CD4-positive, alpha-beta T cell treated with Interleukin-4 for 4 hours (primary cell): ENCODE measurements at places on chromosomes 5 and 9.

GRCh38 chr9:124503713-124504529 is 3.3 kb downstream of the NR5A1 start:
- DNase-seq, result no peak

- DNase-seq, result no peak
These were observed 326.1 kb downstream of the NSG2 start for GRCh38 chr5:174371600-174372094.

GRCh38 chr5:167248257-167248656 is 1043.2 kb upstream of the WWC1 start:
- DNase-seq, result no peak

GRCh38 chr9:134063571-134064450 is 4.0 kb downstream of the BRD3 start:
- no peak for DNase-seq

GRCh38 chr9:122133263-122133983 is 26.2 kb downstream of the NDUFA8 start:
- DNase-seq, result no peak

- DNase-seq, result no peak
These were observed 51.8 kb upstream of the APC start for GRCh38 chr5:112685931-112686330.

GRCh38 chr5:34598177-34598794 is 57.8 kb upstream of the RAI14 start:
- DNase-seq, result no peak

DNA sequence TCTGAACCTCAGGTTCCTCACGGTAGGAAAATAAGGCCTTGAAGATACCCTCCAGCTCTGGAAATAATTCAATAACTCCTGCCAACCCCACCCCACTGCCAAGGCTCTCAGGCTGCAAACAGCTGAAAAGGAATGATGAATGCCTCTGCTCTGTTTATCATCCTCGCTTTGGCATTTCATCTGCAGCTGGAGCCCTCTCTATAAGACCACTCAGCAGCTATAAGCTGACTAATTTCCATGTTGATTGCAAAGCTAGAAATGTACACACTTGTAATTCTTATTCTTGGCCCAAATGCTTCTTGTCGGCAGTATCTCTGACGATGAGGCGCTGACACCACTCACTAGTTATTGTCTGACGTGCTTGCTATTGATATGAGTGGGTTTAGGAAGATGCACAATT is 408.4 kb upstream of the NMUR2 start:
- no peak for DNase-seq

DNA sequence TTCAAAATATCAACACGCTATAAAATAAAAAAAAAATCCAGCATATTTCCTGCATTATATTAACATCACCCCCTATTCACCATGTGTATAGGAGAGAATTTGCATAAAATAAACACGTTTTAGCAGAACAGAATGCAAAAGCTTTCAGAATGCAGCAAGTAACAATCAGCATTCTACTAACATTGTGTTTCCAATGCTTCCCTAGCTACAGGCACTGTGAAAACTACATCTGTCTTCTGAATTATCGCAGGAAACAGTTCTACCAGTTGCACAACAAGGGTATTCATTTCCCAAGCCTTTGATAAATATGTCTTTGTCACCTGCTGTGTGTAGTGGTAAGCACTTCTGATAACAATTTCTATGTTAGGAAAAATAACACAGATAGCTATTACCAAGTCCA is 1015.8 kb downstream of the CDH18 start:
- DNase-seq, result no peak

DNA sequence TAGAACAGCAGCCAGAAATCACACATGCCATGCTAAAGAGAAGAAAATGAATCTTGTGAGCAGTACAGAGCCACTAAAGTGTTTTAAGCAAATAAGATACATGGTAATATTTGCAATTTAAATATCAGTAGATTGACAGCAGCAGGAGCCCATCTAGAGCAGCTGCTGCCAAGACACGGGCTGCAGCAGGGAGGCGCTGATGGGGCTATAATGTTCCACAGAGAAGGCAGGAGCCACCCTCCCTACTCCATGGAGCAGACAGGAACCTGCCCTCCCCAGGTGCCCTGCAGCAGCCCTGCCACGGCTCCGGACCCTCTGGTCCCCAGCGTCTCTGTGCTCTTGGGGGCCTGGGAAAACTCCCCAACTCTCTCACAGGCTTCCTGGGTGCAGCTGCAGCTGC is 224.1 kb upstream of the ISL1 start:
- DNase-seq, result no peak

DNA sequence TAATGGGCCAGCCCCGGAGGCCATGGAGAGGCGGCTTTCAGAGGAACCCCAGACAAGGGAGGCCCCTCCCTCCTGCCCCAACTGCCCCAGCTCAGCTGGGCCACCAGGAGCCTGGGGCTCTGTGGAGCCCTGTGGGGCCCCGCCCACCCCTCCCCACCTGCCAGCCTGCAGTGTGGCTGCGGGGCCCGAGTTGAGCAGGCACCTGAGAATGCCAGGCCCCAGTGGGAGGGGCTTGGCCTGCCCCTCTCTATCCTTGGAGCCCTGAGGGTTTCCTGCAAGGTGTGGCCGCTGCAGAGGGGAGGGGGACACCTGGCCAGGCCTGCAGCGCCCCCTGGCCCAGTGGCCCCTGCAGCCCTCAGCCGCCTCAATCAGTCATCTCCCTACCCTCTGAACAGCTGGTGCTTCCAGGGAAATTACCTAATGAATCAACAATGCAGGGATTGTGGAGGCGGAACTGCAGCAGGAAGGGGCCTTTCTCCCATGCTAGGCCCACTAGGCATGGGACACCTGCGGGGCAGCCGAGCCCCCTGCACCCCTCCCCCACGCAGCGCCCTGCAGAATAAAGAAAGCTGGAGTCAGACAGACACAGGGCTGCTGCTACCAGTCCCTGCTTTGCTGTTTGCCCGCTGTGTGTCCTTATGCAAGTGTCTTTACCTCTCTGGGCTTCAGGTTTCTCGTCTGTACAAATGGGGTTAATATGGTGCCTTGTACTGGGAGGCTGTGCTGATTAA is 48.0 kb downstream of the LMX1B start:
- DNase-seq, result no peak

DNA sequence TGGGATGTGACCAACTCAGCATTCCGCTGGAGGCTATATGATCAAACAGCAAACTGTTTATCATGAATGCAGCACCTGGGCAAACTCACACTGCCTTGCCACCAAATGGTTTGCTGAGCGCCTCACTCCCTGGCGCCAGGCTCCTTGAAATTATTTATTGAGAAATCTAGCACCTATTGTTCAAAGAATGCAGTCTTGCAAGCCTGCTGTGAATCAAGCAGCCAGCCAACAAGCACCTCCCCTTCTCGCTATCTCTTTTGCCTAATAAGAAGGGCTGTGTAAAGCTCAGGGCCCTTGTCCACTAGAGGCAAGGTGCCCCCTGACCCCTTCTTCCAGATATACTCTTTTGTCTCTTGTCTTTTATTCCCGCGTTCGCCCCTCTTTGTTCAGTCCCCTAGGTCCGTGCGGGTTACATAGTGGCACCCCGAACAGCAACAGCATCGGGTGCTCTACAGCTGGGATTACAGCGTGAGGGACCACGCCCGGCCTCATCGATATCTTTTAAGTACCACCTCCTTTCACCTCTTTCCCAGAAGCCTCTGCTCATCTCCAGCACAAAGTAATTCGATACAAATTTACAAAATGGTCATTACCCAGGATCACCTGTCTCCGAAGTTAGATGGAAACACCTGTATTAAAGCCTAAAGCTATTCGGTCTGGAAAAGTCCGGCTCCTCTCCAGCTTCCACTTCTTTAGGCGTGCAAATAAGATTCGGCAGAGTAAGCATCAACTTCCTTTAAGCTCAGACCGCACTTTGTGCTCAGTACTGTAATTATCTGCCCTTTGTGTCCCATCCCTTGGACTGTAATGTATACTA is 896 bp downstream of the RIGI start:
- DNase-seq, result peak; percentile 17

GRCh38 chr5:65034029-65034812 is 265.5 kb downstream of the CWC27 start:
- no peak for DNase-seq

GRCh38 chr5:95009812-95010211 is 275.1 kb downstream of the MCTP1 start:
- no peak for DNase-seq

- DNase-seq, result no peak
These were observed 24.8 kb downstream of the P4HA2 start for GRCh38 chr5:132202711-132203463.

DNA sequence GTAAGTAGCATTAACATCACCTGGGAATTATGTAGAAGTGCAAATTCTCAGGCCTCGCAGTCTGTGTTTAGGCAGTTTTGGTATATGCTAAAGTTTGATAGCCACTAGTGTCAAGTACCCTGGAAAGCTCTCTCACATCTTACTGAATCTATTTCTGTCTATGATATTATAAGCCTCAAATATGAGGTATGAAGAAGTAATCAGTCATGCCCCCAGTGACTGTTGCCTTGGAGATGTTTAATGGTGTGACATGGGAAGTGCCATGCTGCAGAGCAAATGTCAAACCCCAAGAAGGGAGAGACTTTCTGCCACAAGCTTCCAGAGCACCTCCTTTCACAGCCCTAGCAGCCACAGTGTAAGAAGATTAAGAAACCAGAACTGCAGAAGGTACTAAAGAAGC is 9.8 kb upstream of the PDE8B start:
- no peak for DNase-seq

GRCh38 chr9:19913151-19913550 is 124.3 kb upstream of the SLC24A2 start:
- DNase-seq, result no peak

GRCh38 chr5:176608937-176609723 is 826 bp downstream of the GPRIN1 start:
- no peak for DNase-seq

DNA sequence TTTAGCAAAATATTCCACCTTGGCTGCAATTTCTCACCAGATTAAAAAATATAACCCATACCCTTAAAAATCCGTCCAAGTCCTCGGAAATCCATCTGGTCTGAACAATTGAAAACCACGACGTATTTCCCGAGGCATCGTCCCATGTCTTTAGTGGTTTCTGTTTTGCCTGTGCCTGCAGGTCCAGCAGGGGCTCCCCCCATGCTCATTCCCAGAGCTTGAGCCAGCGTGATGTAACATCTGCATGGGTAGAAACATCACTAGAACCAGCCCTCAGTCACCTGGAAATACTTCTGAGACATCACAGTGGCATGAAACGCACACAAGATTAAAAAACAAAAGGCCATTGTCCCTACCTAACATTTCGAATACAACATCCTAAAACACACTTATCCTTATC is 114.0 kb downstream of the DNAH5 start:
- DNase-seq, result no peak

DNA sequence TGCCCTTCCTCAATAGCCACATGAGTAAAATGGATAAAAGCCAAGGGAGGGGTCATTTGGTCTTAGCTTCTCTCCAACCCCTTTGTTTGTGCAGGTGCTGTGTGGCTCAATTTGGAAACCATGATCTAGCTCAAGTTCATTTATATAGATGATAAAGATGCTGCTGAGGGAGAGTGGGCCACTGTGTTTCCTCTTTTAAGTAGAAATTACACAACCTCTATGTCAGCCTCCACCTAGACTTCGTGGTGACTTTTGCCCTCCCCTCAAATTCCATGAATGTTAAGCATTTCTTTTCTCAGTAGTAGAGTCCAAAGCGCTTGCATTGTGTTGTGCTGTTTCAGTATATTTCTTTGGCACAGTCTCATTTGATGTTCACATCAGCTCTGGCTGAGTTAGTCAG is 241.4 kb downstream of the ARHGAP26 start:
- DNase-seq, result no peak

- no peak for DNase-seq
These were observed 107.9 kb upstream of the LARP1 start for GRCh38 chr5:154647114-154647760.

DNA sequence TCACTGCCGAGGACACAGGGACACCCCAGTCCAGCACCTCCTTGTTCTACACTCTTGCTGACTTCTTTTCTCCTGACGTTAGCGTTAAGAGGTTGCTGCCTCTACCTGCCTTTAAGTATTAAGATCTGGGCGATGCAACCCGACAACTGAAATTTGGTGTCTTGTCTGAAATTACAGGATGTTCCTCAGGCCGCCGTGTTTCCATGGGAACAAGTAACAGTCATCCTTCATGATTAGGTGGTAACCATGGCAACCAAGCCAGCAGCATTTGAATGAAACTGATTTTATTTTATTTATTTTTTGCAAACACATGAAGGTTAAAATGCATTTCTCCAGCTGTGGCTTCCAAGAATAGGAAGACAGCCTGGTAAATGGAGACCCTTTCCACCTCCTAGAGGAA is 20.8 kb downstream of the DAB2IP start:
- no peak for DNase-seq

DNA sequence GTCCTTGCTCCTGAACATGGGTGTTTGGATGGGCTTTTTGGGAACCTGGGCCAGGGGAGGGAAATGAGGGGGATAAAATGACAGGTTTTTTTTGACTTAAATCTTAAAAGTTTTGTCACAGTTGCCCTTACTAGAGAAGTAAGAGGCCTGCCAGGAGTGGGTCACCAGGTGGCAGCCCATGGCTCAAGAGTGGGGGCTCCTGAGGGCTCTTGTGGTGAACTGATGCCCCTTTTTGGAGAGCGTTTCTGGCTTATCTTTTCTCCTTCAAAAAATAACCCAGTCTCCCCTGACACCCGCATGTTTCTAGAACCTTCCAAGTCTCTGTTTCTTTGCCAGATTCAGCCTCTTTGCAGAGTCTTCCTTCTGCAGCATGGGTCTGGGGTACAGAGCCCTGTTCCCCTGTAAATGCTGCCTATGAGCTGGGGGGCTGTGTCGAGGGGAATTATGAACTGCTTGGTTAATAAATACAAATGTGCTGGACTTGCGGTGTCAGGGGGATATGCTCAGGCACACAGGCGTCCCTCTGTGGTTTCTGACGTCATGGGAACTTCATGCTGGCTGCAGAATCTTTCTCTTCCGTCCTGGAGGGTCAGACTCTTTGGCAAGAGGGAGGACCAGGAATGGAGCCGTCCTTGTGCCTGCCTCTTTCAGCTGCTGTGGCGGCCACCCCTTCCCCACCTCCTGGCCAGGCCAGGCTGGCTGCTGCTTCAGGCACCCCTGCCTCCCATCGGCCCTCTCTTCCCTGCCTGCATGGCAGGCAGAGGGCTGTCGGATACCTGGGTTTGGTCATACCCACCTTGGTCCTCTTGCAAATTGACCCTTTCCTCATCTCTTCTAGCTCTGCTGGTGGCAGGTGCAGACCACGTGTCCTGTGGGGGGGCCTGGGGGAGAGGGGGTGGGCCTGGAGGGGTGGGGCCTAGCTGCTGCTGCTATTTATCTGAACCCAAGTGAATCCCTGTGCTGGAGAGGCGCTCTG is 30.1 kb downstream of the PTPA start:
- DNase-seq, result peak; percentile 6

- peak; percentile 3 for DNase-seq
These were observed 10.3 kb downstream of the CNOT8 start for GRCh38 chr5:154868702-154869101.
